ENCODE measurements at places on chromosomes 16 and 17.

- DNase-seq = peak; percentile 50
Observed at GRCh38 chr17:61463316-61464129, 11.3 kb downstream of the TBX4 start.

GRCh38 chr16:67517661-67518423, 10.8 kb upstream of the RIPOR1 start:
- DNase-seq = no peak

GRCh38 chr16:11308493-11309283, 27.6 kb upstream of the PRM1 start:
- no peak for DNase-seq

- no peak for DNase-seq
Observed at GRCh38 chr17:20066253-20066652, 57.1 kb downstream of the SPECC1 start.

DNA sequence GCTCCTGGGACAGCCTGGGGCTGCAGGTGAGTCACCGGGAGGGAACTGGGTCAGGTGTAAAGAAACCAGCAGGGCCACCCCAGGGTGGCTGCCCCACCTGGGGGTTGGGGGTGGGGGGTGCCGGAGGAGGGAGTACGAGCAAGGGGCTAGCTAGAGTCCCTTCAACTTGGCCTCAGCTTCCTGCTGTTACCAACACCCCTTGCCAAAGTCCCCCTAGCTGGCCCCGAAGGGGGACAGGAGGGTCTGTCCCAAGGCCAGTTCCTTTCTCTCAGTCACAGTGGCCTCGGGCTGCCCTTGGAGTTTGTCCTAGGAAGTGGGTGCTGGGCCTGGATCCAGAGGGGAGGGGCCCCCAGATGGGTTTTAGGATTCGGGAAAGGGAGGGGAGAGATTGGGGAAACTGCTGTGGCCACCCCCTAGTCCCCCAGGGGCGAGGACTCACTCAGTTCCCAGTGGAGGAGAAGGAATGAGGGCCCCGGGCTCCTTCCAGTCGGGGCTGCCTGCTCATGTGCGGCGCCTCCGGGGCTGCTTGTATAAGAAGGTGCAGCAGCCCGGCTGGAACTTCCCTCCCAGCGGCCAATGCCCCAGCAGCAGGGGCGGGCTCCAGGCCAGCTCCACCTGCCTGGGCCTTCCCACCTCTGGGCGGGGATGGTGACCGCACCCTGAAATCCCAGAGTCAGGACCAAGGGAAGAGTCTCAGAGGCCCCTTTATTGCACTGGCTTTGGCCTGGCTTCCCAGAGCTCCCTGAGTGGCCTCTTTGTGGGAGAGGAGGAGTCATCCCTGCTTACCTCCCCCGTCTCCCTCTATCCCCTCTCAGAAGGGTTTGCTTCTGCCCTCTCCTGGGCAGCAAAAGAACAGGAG, 7.3 kb downstream of the ARHGAP27 start:
- DNase-seq = no peak

- DNase-seq = no peak
Observed at GRCh38 chr16:10943064-10943353, 741 bp upstream of the DEXI start.

DNA sequence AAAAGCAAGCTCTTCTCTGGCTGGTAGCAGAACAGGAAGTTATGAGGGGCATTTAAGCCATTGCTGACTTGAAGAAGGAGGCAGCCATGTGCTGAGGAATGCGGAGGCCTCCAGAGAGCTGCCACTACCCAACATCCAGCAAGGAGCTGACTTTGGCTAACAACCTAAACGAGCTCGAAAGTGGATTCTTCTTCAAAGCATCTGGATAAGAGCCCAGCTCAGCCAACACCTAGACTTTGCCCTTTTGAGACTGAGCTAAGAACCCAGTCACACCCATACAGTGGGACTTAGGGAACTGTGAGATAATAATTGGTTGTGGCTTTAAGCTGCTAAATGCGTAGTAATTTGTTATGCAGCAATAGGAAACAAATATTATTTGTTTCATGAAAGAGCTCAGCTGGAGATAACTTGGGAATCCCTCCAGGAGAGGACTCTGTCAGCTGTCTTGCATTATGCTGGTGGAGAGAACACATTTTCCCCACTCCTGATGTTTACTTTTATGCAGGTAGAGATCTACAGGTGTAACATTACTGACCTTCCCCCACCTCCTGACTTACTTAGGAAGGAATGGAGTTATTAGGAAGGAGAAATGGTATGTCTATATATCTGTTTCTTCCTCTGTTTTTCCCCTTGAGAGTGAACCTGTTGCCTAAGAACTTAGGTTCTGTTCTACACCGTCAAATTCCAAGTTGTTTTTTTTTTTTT, 52.7 kb upstream of the ZNF629 start:
- no peak for DNase-seq

GRCh38 chr17:31654936-31655335, 204.1 kb downstream of the COPRS start:
- DNase-seq = no peak

- no peak for DNase-seq
Observed at GRCh38 chr16:48091117-48091516, 64.7 kb downstream of the ABCC12 start.

DNA sequence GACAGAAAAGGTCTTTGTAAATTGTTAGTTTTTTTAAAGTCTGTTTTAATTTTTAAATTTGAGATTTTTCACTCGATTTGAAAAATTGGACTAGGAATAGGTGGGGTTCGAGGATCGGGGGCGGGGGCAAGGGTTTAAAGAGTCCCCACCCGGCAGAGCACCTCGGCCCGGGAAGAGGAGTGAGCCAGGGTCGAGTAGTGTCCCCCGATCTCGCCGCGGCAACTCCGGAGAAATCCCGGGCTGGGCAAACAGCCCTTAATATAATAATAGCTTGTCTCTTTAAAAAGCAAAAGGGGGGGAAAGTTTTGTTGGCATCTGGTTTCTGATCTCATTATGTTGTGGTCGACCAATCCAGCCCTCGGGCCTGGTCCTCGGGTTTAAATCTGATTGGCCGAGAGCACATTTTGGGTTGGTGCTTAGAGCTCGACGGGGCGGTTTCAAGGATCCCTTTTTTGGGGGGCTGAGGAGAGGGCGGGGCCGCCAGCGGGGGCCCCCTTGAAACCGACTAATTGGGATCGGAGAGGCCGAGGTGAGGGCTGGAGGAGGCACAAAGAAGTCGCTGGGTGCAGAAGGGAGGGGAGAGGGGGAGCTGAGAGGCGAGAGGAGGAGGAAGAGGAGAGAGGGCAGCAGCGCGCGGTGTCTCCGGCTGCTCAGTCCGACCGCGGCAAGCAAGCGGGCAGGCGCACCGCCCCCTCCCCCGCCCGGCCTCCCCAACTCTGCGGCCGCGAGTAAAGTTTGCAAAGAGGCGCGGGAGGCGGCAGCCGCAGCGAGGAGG, at the start of gene FZD2:
TSS of gene FZD2 (plus strand) at position 653 of the 775 bp plus-strand sequence. CDS start 205 bp downstream, outside the sequence.
- peak; percentile 71 for DNase-seq

GRCh38 chr17:10920558-10921108, 82.7 kb upstream of the PIRT start:
- no peak for DNase-seq

- no peak for DNase-seq
Observed at GRCh38 chr16:66442502-66443268, 15.6 kb downstream of the BEAN1 start.

GRCh38 chr16:70467608-70468007, 13.2 kb downstream of the FCSK start:
- DNase-seq = no peak

DNA sequence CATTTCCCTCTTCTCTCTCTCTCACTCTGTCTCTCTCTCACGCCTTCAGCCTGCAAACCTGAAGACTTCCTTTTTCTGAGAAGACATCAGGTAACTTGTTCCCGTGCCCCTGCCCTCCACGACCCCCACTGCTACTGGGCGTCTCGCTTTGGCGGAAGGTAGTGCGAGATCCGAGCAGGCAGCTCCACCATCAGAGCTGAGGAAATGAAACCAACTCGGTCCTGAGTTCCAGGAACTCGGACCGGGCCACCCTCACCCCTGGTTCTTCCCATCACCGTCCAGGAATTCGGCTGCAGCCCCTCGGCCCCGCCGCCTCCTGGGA, 585 bp downstream of the MLKL start:
- DNase-seq = peak; percentile 68

GRCh38 chr17:30812218-30813177, 12.0 kb downstream of the CRLF3 start:
- DNase-seq = no peak

GRCh38 chr16:67170168-67170948, at the start of gene NOL3:
Gene NOL3 (plus strand): TSS chr16:67170538.
- DNase-seq = peak; percentile 71

- no peak for DNase-seq
Observed at GRCh38 chr17:67058036-67058435, 13.7 kb downstream of the CACNG1 start.

DNA sequence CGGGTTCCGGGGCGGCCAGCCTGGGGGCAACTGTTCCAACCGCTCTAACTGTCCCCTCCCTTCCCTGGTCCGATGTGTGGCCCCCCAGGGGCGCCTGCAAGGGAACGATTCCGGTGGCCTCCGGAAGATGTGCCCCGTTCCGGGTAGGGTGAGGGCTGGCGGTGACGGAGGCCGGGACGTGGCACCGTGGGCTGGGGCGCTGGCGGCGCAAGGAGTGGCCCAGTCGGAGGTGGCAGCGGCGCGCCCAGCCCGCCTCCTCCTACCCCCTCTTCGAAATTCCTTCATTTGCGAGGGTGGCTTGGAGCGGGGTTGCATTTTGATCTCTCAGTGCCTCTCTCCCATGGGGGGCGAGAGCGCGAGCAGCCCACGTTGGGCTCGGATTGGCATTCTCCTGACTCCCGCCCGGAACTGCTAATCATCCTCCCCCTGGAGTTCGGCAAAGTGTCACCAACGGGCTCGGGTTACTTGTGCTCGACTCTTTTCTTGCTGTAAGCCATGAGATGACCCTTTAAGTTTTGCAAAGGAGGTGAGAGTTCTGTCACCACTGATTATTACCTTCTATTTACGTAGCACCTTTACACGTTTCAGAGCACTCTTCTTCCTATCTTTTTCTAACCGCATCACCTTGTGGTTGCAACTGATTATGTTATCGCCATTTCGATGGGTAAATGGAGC, 622 bp downstream of the NDEL1 start:
- DNase-seq = peak; percentile 88
